ENCODE measurements at places on chromosomes 3 and 15. TPM values are rescaled to one million over a fixed set of nuclear protein-coding genes. Genes with fewer than 3 reads are reported as not detected.

The MESP2 gene
- not detected for total RNA-seq

The FOXL2NB gene
- not detected for total RNA-seq

The CPLX3 gene
- total RNA-seq = not detected

The FBXW12 gene
- total RNA-seq = not detected

The GATM gene
- 404 TPM for total RNA-seq

The CHST13 gene
- total RNA-seq = 32.6 TPM

The KBTBD12 gene
- not detected for total RNA-seq

The ATP13A5 gene
- total RNA-seq = not detected

The CSPG4 gene
- 0.25 TPM for total RNA-seq

The ASB14 gene
- total RNA-seq = not detected

The NEK11 gene
- total RNA-seq = 0.25 TPM

DNA sequence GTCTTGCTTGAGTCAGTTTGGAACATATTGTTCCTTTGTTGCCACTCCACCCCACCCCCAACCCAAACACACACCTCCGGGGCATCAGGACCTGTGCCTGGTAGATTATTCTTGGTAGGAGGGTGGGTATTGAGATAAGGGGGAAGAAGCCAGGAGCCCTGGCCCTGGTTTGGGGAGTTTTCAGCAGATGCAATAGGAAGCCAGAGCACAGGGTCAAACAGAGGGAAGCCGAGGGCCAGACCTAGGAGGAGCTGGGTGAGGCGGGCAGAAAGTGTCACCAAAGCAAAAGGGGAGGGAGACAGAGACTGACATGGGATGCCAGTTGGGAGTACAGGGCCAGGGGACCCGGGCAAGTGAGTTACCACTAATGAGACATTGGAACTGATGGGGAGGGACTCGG is 163.1 kb downstream of the RPLP1 start:
- DNase-seq = no peak

DNA sequence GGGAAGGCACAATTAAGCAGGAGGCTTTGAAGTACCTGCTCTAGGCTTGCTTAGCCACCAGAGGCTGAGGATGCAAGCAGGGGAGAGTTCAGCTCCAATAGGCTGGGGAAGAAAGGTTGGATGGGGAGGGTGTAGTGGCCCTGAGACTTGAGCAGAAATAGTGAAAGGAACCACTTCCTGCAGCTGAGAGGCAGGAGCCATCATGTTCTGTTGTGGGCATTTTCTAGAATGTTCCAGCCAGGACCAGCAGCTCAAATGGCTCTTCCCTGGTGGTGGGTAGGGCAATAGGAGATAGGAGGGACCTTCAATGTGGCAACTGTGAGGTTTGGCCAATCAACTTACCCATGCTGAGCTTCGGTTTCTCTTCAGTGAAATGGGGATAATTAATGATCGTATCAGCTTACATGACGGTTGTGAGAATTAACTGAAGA is 79.1 kb upstream of the CGNL1 start:
- no peak for DNase-seq

- DNase-seq = no peak
These were observed 173.9 kb upstream of the LMCD1 start for GRCh38 chr3:8327739-8328138.

- DNase-seq = no peak
These were observed 33.9 kb downstream of the DOCK3 start for GRCh38 chr3:50708620-50709019.

DNA sequence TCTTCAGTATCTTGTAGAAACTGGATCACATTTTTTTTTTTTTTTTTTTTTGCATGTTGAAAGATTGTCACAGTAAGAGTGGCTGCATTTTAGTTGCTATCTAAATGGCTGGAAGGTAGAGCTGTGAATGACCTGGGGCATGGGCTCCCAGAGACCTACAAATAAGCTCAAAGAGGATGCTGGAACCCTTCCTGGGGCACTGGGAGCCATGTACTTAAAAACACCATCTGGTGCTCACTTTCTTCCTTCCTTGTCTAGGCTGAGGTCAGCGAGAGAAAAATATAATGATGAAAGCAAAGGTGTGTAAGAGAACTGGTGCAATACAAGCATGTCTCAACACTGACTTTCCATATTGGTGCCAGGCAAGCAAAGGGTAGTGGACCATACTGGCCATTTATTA is 323.9 kb downstream of the SV2B start:
- DNase-seq = no peak

DNA sequence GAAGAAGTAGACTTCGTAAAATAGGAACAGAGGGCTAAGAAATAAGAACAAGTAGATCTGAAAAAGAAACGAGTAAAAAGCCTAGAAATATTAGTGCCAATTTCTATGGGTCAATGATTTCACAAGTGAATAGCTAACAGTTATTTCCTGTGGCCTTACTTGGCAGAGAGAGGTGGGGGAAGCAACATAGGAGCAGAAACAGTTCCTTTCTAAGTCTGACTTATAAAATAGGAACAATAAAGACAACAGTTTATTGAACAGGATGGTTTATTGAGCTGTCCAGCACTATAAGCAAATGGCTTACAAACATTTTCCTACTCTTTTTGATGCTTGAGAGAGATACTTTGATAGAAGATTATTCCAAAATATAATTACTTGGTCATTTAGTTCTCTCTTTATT is 37.9 kb downstream of the AGTR1 start:
- no peak for DNase-seq

DNA sequence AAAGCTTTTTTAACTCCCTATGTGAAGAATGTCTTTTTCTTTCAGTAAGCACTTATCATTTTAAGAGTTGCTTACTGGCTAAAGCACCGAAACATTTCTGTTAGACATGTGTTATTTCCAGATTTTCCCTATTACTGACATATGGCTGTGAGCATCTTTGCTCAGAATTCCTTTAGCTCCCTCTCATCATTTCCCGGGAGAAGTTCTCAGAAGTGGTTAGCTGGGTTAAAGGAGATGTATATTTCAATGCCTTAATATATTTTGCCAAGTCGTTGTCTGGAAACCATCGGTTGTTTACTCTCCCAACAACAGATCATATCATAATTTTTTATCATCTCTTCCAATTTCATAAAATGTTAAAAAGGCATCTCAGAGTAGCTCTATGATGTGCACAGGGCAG is 396.5 kb downstream of the OCA2 start:
- DNase-seq = no peak

GRCh38 chr15:56678571-56678970 is 54.7 kb downstream of the ZNF280D start:
- no peak for DNase-seq

DNA sequence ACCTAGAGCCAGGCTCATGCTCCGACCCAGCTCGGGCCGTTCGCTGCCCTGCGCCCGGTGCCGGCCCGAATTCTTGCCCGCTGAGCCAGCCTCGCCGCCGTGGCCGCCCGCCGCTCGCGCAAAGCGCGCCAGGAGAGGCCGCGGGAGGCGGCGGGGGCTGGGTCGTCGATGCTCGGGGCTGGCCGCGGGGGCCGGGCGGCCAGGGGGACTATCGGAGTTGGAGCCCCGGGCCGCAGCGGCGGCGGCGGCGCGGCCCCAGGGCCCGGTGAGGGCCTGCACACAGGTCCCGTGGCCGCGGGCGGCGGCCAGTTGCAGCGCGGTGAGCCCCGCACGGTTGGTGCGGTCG is 1.1 kb downstream of the ANKRD63 start:
- DNase-seq = no peak

DNA sequence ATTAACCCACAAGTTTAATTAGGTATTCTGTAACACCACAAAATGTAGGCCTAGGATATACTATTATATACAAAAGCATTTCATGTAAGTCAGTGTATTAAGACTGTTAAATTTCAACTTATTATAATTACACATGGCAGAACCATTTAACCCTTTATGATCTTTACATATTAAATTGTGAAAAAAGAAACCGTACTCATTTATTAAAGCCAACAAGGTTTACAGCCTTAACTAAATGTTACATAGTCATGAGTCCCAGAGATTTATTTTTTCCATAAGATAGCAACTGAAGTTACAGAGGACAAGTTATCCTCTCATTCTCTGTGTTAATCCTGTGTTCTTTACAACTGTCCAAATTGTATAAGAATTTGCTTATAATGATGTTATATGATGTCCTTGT is 615.8 kb upstream of the AGTR1 start:
- DNase-seq = no peak

GRCh38 chr3:32613183-32613582 is 42.5 kb upstream of the DYNC1LI1 start:
- DNase-seq = no peak

GRCh38 chr15:65610871-65611718 is at the start of gene INTS14:
Gene INTS14, minus strand, starts transcription at chr15:65611131. Its CDS starts 3,751 bp downstream, at chr15:65607380.
- peak; percentile 98 for DNase-seq

- no peak for DNase-seq
These were observed 17.5 kb downstream of the CCR8 start for GRCh38 chr3:39346785-39347585.

DNA sequence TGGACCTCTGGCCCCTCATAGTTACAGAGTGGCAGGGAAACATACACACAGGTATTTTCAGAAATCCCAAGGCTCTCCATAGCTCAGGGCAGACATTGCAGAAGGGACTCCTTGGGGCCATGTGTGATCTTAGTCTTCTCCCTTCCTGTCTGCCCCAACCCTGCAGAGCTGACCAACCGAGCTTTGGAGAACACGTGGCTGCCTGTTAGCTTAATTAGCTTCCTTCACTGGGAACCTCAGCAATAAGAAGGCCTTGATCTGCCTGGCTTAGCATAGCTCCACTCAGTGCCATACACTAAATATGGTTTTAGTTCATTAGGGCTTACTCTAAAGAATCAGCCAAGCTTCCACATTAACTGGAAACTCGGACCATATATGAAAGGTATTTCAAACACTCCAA is 12.3 kb downstream of the LYZL4 start:
- DNase-seq = no peak

GRCh38 chr15:85782064-85782463 is 12.7 kb downstream of the KLHL25 start:
- no peak for DNase-seq

DNA sequence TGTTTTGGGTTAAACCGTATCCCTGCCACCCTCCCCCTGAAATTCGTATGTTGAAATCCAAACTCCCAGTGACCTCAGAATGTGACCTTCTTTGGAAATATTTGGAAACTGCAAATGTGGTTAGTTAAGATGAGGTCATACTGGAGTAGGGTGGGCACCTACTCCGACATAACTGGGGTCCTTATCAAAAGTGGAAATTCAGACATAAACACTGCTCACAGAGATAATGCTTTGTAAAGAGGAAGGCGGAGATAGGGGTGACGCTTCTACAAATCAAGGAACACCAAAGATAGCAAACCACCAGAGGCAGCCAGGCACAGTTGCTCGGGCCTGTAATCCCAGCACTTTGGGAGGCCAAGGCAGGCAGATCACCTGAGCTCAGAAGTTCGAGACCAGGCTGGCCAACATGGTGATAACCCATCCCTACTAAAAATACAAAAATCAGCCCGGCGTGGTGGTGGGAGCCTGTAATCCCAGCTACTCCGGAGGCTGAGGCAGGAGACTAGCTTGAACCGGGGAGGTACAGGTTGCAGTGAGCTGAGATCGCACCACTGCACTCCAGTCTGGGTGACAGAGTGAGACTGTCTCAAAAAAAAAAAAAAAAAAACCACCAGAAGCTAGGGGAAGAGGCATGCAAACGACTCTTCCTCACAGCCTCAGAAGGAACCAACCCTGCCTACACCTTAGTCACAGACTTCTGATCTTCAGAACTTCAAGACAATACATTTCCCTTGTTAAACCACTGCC is 51.1 kb upstream of the CHD2 start:
- DNase-seq = no peak

DNA sequence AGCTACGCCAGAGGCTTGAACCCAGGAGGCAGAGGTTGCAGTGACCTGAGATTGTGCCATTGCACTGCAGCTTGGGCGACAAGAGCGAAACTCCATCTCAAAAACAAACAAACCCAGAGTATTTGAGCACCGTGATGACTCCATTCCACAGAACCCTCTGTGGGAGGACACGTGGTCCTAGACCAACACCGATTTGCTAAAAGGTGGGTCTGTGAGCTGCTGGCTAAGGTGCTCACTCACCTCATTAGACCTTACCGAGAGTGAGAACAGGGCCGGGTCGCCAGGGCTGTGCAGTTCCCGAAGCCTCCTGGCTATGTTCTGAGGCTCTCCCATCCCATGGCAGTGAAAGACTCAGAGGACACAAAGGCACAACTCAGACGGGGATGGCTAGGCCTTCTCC is 17.9 kb downstream of the ABHD2 start:
- peak; percentile 76 for DNase-seq

DNA sequence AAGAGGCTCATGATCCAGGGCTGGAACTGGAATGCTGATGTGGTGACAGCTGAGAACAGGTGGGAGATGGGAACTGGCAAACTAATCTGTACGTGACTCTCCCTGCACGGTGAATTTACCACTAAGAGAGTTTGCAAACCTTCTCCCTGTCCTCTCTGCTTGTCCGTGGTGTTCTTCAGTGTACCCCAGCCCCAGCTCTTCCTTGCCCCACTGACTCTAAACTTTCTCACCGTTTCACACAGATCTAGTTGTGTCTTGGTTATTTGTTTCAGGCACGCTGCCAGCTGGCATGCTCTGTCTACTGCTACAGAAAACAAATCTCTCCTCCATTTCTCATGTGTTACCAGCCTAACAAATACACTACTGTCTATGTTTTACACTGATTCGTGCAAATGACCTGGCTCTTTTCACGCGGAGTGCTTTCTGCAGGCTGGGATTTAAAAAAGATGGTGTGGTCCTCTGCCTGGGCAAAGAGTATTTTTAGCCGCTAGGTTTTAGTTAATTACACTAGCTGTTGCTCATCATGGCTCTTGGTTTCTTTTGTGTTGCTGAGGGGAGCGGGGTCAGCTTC is 192.7 kb upstream of the LRIG1 start:
- DNase-seq = peak; percentile 35

DNA sequence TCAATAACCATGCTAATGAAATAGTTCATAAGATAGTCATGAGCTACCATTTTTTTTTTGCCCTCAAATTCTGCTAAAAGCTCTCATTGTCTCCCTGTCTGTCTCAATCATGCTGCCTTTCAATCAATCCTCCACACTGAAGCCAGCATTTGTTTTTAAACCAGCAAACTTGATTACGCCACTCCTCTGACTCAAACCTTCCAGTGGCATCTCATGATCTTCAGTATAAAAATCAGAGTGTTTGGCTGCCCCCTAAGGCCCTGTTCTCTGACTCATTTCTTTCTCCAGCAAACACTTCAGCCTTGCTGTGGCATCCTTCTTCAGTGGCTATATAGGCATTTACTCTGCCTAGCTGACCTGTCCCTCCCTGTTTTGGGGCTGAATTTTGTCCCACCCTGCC is 36.0 kb upstream of the EOMES start:
- no peak for DNase-seq

- DNase-seq = no peak
These were observed 283.5 kb upstream of the ROPN1 start for GRCh38 chr3:124275412-124275811.

GRCh38 chr3:196440696-196441095 is 8.5 kb upstream of the UBXN7 start:
- DNase-seq = no peak

All from right lobe of liver (tissue), 6 donors.